CD4-positive, alpha-beta T cell treated with Interleukin-4 for 1 hour (primary cell): ENCODE measurements at places on chromosomes 6 and 20.

DNA sequence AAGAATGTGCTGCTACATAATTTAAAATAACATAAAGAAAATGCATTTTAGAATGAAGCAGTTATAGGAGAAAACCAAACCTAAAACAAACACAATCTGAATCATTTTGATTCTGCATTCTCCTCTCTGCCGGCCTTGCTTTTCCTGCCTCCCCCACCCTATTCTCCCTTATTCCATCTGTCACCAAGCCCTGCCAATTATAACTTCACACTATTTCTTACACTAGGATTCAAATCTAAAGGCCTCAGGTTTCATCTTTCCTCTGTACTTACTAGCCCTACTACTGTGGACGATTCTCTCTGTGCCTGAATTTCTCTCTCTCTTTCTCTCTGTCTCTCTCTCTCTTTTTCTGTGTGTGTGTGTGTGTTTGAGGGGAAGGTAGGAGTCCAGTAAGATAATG is 18.7 kb upstream of the PRIM2 start:
- no peak for DNase-seq

DNA sequence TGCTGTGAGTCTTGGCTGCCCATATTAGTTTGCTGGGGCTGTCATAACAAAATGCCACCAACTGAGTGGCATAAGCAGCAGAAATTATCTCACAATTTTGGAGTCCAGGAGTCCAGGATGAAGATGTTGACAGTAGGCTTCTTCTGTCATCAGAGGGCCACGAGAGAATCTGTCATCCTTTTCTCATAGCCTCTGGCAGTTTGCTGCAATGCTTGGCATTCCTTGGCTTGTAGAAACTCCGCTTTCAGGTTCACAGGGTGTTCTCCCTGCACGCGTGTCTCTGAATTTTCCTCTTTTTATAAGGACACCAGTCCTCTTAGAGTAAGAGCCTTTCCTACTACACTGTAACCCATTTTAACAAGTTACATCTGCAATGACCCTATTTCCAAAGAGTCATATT is 838.4 kb downstream of the TFAP2A start:
- DNase-seq: no peak

DNA sequence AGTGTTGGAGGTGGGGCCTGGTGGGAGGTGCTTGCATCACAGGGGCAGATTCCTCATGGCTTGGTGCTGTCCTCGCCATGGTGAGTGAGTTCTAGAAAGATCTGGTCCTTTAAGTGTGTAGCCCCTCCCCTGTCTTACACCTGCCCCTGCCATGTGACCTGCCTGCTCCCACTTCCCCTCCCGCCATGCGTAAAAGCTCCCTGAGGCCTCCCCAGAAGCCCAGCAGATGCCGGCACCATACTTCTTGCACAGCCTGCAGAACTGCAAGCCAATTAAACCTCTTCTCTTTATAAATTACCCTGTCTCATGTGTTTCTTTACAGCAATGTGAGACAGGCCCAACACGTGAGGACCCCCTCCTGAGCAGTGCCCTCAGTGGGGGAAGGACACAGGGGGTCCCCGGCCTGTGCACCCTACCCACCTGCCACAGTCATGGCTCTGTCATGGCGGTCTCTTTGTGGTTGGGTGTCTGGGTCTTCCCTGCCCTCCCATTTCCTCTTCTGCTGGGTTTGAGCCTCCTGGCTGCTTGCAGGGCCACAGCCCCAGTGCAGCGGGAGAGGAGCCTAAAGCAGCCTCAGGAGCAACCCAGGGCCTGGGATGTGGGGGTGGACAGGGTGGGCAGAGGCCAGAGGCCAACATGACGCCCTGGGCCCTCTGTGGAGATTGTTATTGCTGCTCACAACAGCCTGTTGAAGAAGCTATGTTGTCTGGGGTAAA is 87.2 kb upstream of the QKI start:
- DNase-seq: no peak

DNA sequence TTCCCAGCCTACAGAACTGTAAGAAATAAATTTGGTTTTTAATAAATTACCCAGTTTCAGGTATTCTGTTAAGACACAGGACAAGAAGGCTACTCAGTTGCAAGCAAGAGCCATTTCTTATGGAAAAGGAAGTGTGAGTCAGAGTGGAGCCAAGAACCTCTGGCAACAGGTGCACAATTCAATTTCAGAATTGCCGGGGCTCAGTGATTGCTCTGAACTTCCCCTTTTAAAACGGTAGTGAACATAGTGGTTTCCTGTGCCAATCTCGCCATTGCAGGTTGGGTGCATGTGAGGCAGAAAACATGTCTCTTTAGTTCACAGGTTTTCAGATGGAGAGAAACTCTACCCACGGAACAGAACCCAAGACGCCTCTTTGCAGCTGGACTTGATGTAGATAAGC is 16.4 kb downstream of the PIGT start:
- peak; percentile 57 for DNase-seq

DNA sequence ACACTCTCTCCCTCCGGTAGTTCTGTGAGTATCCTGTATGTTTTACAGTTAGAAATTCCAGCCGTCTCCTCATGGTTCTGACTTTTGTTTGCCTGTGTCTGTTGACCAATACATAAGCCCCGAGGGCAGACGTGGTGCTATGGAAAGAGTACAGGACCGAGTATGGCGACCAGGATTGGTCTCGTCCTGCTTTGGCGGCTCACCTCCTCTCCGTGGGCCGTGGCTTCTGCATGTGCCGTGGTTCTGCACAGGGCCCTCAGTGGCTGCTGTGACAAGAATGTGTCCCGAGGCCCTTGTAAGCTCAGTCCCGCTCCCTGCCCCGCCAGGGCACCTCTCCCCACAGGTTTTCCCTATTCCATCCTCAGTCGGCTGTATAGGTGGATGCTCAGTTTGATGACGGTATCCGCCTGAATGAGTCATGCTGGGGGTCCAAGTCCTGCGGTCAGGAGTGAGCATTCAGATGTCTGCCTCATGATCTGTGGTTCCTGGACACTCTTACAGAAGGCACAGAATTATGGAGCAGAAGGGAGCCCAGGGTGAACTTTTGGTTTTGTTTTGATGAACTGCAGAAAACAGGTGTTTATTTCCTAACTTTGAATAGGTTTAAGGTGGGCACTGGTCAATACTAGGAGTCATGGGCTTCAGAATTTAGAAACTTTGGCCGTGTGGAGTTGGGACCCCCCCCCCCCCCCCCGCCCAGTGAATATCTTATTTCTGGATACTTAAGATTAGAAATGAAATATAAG is 1.2 kb downstream of the ARFGAP1 start:
- no peak for DNase-seq

DNA sequence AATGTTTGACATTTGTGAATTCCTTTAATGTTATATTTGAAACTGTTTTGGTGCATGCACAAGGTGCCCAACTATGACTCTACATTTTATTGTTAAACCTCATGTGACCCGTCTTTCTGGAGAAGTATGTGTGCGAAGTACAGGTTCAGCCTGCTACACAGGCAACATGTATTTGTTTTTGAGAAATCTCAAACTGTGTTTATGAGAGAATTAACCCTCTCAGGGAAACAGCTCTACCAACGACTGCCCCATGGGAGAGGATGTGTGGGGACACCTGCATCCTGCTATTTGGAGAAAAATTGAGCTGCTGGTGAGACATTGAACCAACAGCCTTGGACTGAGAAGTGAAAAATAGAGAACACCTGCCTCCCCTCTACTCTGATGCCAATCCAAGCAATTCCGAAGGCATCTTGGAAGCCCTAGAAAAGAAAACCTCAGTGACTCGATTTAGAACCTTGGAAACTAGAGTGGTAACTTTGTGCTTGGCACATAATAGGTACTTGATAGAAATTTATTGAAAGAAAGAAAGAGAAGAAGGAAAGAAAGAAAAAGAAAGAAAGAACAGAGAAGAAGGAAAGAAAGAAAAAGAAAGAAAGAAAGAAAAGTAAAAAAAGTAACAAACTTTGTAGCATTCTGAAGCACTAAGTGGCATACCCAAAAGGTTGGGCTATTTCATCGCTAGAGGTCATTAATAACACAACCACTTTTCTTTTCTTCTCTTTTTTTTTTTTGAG is 2.9 kb upstream of the AKAP12 start:
- DNase-seq: no peak

GRCh38 chr6:158552055-158552795 is 7.7 kb upstream of the TMEM181 start:
- no peak for DNase-seq

GRCh38 chr6:142047934-142048592 is 84.7 kb upstream of the GJE1 start:
- DNase-seq: no peak

- DNase-seq: no peak
Measured at GRCh38 chr6:166766769-166767168, 139.7 kb upstream of the RPS6KA2 start.
